Stimulated activated CD4-positive, alpha-beta T cell treated with anti-CD3 and anti-CD28 coated beads, Interleukin-1b, Interleukin-23, amount 100 ng/mL, for 1 hour (primary cell): ENCODE measurements at places on chromosomes 4 and X.

GRCh38 chr4:40564004-40564403, 65.7 kb downstream of the RBM47 start:
- DNase-seq, result no peak

DNA sequence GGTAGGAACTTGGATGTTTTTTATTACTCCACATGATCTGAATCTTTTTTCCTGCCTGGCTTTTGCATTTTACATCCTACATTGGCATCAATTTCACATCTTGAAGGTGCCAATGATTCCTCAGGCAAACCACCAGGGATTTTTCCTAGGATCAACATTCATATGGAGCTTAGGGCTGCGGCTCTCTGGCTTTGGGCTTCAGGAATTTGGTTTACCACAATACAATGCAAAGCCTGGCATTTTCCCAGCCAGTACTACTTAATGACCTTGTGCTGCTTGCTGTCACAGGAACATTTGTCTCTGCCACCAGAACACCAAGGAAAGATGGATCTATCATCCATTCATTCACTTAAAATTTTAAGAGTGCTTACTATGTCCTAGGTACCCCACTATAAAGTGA, 180.7 kb downstream of the PDGFC start:
- DNase-seq, result no peak

DNA sequence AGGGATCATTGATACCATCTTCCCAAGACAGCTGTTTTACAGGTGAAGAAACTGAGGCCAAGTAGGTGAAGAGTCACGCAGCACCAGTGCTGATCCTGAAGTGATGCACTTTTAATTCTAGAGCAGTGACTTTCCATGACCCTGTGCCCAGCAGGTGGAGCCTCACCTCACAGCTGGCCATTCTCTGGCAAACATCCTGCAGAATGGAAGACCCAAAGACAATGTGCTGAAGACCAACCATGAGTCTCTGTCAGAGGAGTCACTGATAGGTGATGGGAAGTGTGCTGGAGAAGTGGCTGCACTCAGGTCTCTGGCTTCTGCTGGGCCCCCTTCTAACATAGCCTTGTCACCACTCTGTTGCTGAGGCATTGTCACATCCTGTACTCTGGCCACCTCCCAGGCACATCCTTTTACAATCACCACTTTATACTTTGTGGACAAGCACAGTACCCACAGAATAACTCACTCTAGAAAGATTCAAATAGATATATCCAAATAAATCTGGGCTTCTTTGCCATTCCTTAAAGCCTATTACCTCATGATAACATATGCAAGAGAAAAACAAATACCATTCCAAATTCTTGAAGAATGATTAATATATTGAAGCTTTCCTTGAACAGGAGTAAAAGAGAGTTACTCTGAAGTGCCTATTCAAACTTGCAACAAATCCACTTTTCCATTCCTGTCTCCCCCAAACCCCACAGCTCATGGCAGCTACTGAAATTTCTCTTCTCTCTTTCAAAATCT, 64.1 kb upstream of the SCOC start:
- no peak for DNase-seq

DNA sequence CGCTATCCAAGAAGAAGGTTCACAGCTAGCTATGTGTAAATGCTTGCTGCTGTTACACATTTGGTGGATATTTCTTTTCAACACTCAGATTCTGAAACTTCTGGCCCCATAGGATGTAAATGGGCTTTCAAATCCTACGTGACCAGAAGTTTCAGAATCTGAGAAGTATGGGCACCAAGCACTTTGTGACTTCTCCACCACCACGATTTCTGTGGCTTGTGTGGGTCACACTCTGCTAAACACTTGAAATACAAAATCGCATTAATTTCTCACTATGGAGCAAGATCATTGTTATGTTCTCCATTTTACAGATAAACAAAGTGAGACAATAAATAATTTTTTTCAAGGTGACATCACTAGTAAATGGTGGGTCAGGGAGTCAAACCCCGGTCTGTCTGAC, 259.4 kb upstream of the JADE1 start:
- DNase-seq, result no peak

DNA sequence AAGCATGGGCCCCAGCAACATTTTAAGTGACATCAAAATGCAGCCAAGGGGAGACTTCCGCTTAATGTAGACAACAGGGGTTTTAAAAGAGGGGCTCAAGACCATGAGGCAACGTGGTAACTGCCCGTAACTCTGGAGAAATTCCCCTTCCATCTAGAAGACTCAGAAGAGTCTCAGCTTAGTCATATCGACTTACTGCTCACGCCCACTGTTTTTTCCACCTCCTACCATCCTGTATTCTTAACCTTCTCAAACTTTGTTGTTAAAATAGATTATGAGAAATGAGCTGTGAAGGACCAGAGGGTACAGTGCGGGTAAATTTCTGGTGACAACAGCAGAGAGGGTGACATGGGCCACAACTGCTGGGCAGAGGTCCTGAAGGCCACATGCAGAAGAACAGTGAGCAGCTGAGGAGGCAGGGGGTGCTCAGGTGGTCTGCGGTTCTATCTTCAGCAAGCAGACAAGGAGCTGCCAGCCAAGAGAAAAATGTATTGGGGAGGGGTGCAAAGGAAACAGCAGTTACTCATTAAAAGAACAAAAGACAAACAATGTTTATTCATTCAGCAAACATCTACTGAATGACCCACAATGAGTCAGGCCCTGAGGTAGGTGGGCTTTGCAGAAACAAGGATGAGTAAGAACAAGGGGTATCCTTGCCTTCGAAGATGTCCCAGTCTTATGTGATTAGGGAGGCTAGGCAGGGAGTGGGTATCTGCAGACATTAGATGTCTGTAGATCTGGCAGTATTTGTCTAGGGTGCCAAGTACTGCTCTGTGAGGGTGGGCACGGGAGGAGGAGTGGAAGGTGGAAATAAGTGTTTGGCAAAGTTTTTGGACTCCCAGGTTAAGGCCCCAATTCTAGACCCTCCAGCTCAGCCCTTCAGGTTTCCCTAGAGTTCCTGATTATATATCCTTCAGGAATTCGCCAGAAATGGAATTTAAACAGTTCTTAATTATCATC, 175.3 kb downstream of the TSPAN5 start:
- no peak for DNase-seq

GRCh38 chr4:185738820-185739219, 73.2 kb downstream of the SORBS2 start:
- DNase-seq, result no peak

- DNase-seq, result no peak
Measured at GRCh38 chr4:30601070-30601865, 118.9 kb upstream of the PCDH7 start.

DNA sequence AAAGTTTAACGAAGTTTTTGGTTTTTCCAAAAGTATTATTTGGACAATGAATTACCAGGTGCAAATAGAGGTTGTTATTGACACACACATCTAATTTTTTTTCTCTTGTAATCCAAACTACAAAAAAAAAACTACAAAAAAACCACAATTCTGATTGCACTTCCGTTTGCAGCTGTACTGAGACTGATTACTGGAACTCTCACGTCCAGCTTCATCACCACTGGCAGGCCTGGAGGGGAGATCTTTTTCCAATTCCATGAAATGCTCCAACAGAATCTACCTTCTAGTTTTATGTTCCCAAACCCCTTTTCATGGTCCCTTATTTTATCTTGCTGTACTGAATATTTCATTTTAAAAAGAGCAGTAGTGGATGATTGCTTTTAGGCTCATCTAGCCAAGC, 1118.3 kb downstream of the C4orf33 start:
- DNase-seq, result no peak

- DNase-seq, result no peak
Measured at GRCh38 chrX:18389966-18390365, 35.4 kb upstream of the CDKL5 start.

DNA sequence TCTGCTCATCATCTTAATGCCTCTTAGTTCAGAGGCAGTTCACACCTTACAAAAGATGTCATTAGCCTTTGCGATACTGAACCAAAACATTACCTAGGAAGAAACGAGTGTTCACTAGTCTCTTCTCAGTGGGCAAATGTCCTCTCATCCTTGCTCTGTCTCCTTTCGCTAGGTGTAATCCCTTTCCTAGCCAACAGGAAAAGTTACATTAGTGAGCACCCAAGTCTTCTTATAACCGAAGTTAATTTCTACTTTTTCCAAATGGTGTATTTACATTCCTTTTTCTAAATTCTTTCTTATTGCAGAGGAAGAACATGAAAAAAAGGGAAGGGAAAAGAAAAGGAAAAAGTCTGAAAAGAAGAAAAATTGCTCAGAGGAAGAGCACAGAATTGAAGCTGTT, 46.9 kb downstream of the SMIM31 start:
- no peak for DNase-seq

DNA sequence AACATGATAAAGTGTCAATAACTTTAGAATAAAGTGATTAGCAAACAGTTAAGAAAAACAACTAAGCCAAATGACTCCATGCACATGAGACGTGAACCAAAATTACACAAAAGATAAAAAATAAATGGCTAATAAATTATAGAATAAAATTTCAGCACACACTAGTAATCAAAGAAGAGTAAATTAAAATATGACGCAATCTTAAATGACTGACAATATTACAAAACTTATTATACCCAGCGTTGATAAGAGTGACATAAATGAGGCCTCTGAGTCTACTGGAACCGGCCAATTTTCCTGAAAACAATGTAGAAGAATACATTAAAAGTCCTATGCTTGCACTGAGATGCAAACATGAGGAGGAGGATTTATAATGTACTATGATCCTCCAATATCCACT, 187.4 kb downstream of the DHX15 start:
- DNase-seq, result no peak

DNA sequence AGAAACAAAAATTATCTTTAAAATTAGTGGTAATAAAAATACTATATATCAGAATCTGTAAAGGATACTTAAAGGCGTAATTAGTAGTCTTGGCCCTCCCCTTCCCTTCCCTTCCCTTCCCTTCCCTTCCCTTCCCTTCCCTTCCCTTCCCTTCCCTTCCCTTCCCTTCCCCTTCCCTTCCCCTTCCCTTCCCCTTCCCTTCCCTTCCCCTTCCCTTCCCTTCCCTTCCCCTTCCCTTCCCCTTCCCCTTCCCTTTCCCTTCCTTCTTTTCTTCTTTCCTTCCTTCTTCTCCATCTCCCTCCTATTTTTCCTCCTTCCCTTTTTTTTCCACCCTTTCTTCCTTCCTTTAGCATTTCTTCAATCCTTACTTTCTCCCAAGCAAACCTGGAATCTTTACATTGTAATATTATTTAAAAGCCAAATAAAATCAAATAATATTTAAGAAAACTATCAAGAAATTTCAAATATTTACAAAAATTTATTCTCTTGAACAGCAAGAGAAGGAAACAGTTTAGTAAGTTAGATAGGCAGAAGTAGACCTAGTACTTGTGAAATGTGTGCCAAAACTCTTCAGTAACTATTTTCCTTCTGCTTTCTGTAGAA, 379.8 kb upstream of the ATOH1 start:
- DNase-seq, result no peak

- no peak for DNase-seq
Measured at GRCh38 chr4:148004228-148004857, 272.5 kb downstream of the ARHGAP10 start.

- no peak for DNase-seq
Measured at GRCh38 chr4:47110546-47111132, 79.3 kb downstream of the GABRB1 start.

DNA sequence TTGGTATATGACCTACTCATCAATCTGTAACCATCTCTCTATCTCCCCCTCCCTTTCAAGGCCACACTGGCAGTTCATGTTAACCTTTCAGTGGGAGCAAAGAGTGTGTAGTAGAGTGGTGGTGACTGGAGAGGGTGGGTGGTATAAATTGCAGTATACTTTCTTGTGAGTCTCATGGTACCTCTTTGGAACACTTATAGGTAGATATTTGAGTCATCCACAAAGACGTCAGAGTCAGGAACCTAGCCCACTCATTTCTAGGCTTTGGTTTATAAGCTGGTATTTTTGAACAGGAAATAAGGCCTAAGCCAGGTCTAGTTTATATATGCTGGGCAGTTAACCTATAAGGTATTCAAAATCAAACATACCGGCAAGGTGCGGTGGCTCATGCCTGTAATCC, 36.3 kb downstream of the RLIM start:
- no peak for DNase-seq

- no peak for DNase-seq
Measured at GRCh38 chrX:137194164-137194563, 160.4 kb upstream of the GPR101 start.

- no peak for DNase-seq
Measured at GRCh38 chr4:162699629-162700028, 467.1 kb downstream of the NAF1 start.
